Fibroblast of upper back skin (primary cell): ENCODE measurements at places on chromosomes 16 and 17.
A peak's percentile ranks its signal among the peaks of the same experiment; 100 is the strongest.

- DNase-seq = peak; percentile 41
Measured at GRCh38 chr17:40355123-40355803, 9.3 kb downstream of the GJD3 start.

GRCh38 chr16:71410146-71410545, 31.7 kb downstream of the TLE7 start:
- no peak for DNase-seq

- peak; percentile 70 for DNase-seq
Measured at GRCh38 chr17:78337244-78338109, 22.4 kb downstream of the SOCS3 start.

DNA sequence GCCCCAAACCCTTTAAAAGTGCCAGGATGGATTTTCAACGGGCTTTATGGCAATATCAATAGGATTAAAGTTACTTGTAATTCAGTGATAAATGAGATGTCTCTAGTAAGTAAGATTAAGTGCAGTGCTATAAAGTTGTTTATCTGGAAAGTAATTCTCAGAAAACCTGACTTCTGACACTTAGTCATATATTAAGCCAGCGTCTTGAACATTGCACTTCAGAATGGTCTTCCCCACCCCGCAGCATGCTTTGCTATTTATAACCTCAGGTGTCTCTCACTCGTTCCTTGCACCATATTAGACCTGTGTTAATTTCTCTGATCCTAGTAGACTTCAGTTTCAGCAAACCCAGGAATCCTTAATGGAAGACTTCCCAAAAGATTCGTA, 2.1 kb upstream of the MAF start:
- no peak for DNase-seq

GRCh38 chr16:30903596-30903995, 7.2 kb downstream of the CTF1 start:
- peak; percentile 22 for DNase-seq

DNA sequence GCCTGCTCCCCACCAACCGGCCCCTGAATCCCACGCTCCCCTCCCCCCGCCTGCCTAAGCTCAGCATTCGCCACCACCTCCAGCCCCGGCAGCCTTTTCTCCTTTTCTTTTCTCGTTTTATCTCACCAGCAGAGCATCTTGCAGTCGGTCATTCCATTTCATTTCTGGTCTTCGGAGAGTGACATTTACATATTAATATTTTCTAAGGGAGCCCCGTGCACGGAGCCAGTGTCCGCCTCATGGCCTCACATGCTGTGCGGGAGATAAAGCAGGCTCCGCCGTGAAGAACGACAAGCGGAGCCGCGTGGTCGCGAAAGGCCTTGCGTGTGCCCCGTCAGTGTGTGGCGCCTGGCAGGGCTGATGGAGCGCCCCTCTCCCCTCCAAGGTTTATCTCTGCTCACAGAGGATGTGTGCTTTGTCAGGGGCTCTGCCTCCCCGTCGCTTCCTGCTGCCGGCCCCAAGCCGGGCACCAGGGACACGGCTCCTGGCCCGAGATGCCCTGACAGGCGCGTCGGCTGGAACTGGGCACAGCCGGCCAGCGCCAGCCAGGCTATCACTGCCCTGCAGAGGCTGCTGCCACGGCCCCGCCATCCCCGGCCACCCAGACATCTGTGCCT, 95.5 kb upstream of the GSE1 start:
- no peak for DNase-seq

DNA sequence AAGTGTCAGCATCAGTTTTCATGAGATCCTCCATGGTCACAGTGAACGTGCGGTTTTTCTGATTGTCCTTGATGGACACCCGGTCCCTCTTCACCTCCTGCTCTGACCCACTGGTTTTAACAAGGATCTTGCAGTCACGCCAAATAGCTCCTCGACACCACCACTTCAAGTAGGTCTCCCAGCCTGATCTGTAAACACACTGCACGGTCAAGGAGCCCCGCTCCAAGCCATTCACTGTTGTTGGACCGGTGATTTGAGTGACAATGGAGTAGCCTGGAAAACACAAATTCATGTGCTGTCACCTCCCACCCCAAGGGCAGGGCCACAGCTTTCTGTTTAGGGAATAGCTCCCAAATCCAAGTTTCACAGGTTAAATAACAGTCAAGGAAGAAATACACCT, 8.2 kb downstream of the CD300LF start:
- DNase-seq = no peak

DNA sequence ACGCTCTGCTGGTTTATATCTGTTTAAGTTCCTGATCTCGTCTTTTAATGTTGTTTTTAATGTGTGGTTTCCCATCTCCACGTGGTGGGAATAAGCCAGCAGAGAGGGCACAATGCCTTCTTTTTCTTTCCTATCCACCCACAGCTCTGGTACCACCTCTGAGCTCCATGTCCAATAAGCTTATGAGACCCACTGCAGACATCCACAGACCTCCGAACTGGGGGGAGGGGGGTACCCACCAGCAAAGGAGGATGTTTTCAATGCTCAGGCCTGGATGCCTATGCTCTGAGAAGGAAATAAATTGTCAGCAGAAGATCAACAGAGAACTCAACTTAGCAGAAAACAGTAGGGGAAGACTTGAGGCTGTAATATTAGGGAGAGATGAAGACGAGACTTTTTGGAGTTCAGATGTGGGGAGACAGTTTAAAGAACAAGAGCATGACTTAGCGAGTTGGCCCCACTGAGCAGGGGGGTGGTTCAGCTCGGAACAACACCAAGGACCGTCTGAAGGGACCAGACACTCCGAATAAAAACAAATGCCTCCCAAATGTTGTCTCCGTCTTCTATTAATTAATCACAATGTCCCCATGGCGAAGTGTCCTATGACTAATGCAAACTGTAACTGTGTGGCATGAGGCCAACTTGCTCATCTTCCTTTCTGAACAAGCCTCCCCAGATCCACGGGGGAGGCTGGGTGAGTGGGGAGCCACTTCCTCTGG, 62.7 kb downstream of the GAS7 start:
- DNase-seq = peak; percentile 76

DNA sequence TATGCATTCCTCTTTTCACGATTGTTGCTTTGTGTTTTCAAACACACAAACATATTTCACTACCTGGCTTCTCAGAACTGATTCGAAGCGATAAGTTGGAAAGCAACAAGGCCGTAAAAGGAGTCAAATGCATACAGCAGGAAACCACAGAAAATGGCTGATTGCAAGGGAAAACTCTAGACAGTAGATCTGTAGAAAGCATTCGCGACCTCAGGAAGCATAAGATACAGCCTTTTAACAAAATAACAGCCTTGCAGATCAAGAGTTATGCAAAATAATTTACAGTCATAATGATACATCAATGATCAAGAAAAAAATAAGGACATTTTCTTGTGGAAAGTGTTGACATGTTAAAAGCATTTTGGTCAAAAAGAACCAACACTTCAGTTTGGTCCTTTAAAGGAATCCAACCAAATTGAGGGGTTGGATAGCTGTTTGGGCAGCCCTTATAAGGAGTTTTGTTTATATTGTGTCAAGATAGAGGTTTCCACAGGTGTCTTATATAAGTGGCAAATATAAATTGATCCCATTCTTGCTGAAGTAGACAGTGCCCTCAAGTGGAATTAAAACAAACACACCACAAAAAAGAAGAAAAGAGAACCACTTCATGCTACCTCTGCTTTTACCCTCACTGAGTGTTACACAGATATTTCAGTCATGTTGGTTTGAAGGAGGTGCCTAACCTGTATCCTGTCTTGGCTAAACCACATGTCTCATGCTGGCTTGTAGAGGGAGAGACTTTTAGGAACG, 5.5 kb downstream of the CYLD start:
- DNase-seq = no peak

- DNase-seq = no peak
Measured at GRCh38 chr16:84131117-84131516, 13.9 kb downstream of the HSDL1 start.

DNA sequence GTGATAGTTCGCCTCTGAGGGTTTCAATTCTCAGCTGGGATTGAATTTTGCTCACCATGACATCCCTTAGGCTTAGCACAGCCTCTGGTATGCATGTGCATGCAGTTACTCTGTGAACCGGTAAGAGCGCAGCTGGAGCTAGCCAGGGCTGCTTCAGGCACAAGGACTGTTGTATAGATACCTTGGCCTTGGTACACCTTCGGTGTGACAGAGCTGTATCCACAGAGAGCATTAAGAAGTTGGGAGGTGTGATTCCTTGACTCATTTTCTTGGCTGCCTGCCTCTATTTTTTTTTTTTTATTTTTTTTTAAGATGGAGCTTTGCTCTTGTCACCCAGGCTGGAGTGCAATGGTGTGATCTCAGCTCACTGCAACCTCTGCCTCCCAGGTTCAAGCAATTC, 2.2 kb upstream of the NUTF2 start:
- peak; percentile 29 for DNase-seq

GRCh38 chr17:46917516-46917915, 5.4 kb upstream of the GOSR2 start:
- DNase-seq = no peak

- DNase-seq = no peak
Measured at GRCh38 chr16:58999762-59000161, 265.6 kb upstream of the GOT2 start.

GRCh38 chr17:73826181-73826871, 182.1 kb upstream of the SDK2 start:
- DNase-seq = no peak

GRCh38 chr17:61379457-61380216, 20.0 kb upstream of the TBX2 start:
- no peak for DNase-seq

DNA sequence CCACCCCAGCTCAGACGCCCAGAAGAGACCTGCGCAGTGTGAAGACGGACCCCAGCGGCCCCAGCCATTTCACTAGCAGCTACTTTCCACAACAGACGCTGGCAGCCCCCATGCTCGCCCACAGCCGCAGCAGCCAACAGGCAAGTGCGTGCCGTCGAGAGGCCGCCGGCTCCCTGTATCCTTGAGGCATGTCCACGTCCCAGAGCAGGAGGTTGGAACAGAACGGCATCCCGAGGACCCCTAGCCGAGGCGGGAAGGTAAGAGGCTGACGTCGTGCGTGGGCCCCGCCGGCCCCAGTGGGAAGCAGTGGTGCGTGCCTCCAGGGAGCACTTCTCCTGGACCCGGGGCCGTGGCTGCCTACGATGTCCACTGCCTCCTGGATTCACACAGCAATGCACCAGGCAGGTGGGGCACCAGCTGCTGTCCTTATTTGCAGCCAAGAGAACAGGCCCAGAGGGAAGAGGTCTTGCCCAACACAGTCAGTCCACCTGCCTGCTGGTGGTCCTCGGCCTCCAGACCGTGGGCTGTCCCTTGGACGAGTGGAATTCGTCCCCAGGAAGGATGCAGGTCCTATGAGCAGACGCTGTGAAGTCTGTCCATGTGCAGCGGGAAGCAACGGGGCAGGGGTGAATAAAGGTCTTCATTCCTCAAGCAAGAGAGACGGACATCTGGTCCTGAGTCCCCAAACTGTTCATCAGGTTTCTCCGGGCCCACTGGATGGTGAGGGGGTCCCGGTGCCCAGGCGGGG, 38.5 kb downstream of the SLC7A5 start:
- no peak for DNase-seq

- DNase-seq = no peak
Measured at GRCh38 chr17:47906443-47906842, 10.4 kb downstream of the SP2 start.

DNA sequence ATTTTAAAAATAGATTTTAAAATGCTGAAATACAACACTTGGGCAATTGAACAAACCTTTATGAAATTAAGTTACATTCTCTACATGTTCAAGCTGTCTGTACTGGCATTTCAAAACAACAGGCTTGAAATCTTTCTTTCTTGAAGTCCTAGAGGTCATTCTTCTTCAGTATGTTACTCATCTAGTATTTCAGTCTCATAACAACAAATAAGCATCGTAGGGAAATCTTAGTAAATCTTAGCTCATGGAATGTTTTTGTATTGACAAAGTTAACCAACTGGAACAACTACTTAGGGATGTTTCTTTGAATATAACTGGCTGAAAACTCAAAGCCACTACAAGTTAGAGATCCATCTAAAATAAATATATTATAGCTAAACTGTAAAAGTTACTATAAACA, 96.6 kb downstream of the KIF2B start:
- DNase-seq = no peak

- DNase-seq = peak; percentile 24
Measured at GRCh38 chr17:19273731-19274130, 36.6 kb downstream of the EPN2 start.

GRCh38 chr16:66066404-66066803, 300.1 kb upstream of the CDH5 start:
- no peak for DNase-seq

DNA sequence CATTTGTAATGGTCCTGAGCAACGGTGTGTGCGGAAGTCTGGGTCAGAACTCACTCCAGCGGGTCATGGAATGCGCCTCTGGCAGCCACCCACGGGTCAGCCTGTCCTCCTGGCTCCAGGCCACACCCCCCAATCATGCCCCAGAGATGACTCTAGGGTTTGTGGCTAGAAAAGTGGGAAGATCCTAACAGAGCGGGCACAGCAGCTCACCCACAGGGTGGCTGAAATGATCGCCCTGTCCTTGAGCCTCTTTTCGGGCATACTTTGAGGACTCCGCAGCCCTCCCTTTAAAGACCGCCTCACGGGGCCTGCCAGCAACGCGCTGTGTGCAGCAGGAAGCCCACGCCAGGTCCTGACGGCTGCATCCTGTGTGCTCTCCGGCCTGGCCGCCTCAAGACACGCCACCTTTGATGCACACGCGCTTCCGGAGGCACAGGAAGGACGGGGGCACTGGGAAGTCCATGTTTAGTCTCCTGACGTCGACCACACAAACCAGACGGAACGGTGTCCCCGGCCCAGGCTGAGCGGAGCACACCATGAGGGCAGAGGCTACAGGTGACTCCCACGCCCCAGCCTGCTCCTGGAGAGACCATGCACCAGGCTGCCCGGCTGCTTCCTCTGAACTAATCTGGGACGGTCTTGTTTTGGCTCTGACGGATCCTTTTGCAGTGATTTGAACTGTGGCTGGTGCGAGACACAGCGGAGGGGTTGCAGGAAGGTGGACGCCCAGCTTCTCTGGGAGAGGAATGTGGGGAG, 92.9 kb downstream of the TBC1D16 start:
- DNase-seq = no peak

- DNase-seq = peak; percentile 63
Measured at GRCh38 chr17:64747938-64748540, 85.9 kb upstream of the SMURF2 start.

- DNase-seq = no peak
Measured at GRCh38 chr16:51045794-51046193, 105.3 kb downstream of the SALL1 start.

DNA sequence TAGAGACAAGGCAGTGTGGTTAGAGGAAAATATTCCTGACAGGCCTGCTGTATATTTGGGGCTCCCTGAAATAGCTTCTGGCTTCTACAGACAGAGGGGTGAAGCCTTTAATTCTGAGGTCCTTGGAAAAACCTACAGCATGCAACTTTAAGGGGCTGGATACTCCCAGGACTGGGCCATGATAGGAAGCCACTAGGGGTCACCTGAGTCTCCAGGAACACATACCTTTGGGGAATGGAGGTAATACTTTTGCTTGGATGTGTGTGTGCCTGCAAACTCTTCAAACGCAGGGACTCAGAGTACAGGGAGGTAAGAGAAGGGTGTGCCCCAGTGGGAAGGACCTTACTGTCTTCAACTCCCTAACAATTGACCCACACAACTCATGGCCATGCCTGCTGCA, 4.1 kb downstream of the ASIC2 start:
- no peak for DNase-seq
